Activated T-cell treated with anti-CD3 and anti-CD28 coated beads, Interleukin-2, amount 50 U/mL, for 72 hours (primary cell): ENCODE measurements at places on chromosomes 12 and 14.

- no peak for DNase-seq
These were observed 37.6 kb downstream of the ACADS start for GRCh38 chr12:120763250-120763649.

GRCh38 chr12:59843260-59843843 lies 247.5 kb downstream of the SLC16A7 start:
- no peak for DNase-seq

- DNase-seq: no peak
These were observed 36.8 kb upstream of the MYL2 start for GRCh38 chr12:110957159-110957558.

DNA sequence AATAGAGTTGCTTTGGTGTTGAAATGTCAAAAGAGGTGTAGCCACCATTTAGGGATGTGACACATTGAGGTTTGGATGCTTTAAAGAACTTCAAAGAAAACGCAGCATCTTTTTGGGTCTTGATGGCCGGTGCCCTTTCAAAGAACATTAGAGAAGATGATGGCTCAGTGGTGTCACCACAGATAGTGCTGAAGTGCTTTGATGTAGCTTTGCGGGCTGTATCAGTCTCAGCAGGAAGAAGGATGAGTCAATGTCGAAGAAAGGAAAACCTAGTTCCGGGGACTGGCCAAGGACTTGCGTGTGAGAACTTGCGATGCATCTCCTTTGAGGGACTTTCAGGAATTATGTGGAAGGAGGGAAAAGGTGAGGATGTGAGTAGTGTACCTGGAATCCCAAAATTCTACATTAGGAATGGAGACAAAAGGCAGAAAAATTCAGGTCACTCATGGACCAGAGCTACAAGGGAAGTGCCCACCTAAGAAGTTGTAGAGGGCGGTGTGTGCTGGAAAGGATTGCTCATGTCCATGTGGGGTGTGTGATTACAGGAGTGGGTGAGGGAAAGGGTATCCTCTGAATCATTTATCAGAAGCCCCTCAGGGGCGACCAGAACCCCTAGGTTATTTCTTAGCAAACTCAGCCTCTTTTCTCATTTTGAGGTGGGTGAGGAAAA lies 39.7 kb upstream of the GZMB start:
- DNase-seq: peak; percentile 75

GRCh38 chr12:52645120-52645761 lies 6.8 kb downstream of the KRT2 start:
- peak; percentile 27 for DNase-seq

DNA sequence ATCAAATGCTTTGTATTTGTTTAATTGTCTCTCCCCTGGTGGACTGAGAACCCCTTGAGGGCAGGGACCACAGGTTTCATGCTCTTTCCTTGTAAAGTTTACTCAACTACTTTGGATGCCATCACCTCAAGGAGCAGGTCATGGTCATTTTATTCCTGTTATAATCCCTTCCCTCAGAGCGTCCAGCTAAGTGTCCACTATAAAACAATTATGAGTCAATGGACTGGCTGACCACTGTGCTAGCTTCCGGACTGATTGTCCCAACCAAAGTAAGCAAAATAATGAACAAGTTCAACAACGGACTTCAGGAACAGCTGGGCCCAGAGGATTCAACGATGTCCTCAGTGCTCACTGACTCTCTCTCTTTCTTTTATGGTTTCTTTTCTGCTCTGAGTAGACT lies 18.2 kb downstream of the AK7 start:
- DNase-seq: no peak

DNA sequence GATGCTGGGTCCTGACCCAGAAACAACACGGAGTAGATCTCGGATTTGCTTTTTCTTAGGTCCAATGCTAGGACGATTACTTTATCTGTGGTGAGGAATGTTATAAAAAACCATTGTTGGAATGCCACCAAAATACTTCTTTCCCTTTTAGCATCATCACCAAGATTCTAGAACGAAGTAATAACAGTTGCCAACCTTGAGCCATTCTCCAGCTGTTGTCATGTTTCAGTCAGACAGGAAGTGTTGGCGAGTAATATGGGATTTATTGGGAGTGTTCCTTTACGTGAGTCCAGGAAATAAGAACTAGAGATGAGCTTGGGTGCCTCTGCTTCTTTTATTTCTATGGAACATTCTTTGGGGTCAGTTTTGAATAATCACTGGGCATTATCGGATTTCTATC lies 892.9 kb downstream of the DIO2 start:
- no peak for DNase-seq

- no peak for DNase-seq
These were observed 979 bp downstream of the DDX54 start for GRCh38 chr12:113184098-113184899.

DNA sequence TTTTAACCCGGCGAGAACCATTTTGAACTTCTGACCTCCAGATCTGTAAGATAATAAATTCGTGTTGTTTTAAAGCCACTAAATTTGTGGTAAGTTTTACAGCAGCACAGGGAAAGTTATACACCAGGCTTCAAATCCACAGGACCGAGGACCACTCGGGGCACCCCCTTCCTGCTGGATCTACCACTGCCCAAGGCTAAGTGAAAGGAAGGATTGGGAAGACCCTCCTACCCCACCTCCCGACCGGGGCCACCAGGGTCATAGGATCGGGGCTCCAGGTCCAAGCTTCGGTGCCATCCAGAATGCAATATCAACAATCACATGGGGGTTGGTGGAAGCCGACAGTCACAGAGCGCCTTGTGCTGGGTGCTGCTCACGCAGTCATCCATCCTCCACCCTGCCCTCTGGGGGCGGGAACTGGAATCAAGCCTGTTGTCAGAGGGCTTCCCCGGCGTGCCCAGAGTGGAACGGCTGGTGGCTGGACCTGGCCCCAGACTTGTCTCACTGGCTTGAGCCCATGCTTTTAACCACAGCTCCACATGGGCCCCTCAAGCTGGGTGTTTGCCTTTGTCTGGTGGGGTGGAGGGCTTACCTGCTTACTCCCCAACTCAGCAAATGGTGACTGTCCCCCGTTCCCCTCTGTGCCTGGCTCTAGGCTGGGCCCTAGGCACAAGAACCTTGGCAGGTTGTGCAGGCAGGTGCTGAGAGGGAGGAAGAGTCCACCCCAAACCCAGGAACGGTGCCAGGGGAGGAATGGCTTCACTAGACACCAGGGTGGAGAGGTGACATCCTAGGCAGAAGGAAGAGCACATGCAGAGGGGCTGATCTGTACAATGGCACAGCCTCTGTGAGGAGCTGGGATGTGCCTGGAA lies 180.3 kb upstream of the RTL1 start:
- no peak for DNase-seq

- DNase-seq: no peak
These were observed 50.8 kb downstream of the PPP2R5E start for GRCh38 chr14:63492391-63492790.

GRCh38 chr14:41490323-41490722 lies 116.4 kb upstream of the LRFN5 start:
- DNase-seq: no peak

DNA sequence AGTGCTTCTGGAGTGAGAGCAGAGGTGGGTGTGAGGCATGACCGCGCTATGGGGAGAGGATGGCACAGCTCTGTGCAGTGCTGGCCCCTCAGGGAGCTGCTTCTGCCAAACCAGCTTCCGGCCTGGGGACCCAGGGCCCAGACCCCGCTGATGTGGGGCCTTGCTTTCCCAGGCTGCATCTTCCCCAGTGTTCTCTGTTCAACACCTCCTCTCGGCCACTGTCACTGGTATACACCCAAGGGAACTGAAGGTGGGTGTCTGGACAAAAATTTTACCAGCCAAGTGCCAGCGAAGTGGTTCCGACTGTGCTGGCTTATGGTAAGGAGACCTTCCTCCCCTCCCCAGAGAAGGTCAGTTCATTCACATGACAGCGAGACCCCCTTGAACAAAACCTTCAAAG lies 179.1 kb downstream of the AACS start:
- DNase-seq: no peak

- DNase-seq: no peak
These were observed 26.9 kb downstream of the GLIPR1L1 start for GRCh38 chr12:75361408-75361807.

DNA sequence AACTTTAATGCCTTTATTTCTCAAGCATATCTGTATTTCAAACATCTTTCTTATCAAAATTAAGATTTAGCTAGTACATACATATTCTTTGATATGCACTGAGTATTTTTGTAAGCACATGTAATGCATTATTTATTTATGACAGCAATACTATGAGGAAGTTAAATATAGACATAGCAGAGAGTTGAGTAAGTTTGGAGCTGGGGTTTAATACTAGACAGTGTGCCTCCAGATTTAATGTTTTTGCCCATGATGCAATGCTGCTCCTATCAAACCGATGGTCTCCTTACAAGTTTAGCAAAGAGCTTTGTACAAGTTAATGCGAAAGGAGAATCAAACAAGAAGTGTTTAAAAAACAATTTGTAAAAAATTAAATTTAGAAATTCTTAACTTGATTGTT lies 826.6 kb upstream of the MGAT4C start:
- no peak for DNase-seq

- no peak for DNase-seq
These were observed 314.6 kb downstream of the ADAMTS20 start for GRCh38 chr12:43237238-43237879.

DNA sequence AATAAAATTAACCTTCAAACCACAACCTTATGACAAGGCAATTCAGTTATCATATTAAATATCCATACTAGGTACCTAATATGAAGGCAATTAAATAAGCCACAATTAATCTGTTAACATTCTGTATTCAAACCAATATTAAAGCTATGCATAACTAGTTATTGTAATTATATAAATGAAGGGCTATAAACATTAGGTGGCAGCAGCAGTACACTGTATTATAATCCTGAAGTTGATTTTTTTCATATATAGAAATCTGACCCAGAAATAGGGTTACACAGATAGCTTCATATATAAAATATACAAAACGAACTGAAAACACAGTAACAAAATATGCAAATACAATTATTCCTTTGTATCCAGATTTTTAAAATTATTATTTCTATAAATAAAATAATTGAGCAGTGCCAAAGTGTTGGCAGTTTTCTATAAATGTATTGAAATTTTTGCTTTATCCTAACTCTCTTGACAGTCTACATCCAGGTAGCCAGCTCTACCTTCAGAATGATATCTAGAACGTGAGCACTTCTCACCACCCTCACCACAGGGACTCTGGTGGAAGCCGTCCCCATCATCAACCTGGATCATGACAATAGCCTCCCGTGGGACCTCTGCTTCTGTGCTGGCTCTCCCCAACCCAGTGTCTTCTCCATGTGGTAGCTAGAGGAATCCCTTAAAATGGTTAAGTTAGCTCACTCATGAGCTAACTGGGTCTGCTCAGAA lies 136.2 kb downstream of the MED13L start:
- no peak for DNase-seq

- no peak for DNase-seq
These were observed 185.7 kb downstream of the DAD1 start for GRCh38 chr14:22403296-22403695.

- no peak for DNase-seq
These were observed 3.1 kb downstream of the MYH7 start for GRCh38 chr14:23432102-23432925.
